ENCODE measurements at places on chromosomes 2 and 18. TPM values are rescaled to one million over a fixed set of nuclear protein-coding genes. Genes with fewer than 3 reads are reported as not detected.

- no peak for DNase-seq
Measured at GRCh38 chr2:170971071-170971470, 42.0 kb downstream of the GORASP2 start.

DNA sequence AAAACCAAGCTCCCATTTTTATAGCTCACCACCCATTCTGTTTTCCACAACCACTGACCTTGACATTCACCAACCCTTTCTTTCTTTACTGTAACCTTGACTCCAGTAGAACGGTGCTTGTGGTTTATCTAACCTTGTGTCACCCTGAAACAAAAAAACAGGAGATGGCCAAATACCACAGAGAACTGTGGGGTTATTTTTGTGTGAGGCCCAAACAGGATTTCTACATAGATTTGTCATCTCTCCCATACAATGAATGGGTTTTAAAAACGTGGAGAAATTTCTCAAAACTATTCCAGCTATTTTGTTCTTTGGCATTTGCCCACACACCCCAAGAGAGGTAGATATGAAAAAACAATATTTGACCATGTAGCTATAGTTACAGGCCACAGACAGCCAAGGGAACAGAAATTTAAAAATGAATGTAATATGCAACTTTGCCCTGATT, 231.3 kb upstream of the TANK start:
- DNase-seq = no peak

Gene ABHD1
- 0.20 TPM for total RNA-seq

DNA sequence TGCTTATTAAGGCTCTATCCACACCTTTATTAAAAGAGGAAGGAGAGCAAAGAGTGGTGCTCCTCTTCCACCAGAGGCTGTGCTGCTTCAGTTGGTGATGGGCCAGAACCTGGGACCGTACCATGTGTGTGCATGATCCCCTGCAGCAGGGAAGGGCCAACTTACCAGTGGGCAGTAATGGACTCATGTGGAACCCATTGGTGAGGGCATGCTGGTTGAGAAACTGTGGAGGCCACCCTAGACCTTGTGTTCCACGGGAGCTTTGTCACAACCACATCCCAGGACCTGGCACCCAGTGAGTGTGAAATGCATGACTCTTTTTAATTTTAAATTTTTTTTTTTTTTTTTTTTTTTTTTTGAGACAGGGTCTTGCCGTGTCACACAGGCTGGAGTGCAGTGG, 5.4 kb downstream of the UBE2F start:
- DNase-seq = no peak

- no peak for DNase-seq
Measured at GRCh38 chr18:35658112-35658511, 76.6 kb downstream of the GALNT1 start.

Gene PDE1A
- not detected for total RNA-seq

GRCh38 chr18:9401176-9401575, 66.6 kb downstream of the TWSG1 start:
- no peak for DNase-seq

Gene NEB
- total RNA-seq = 1.2 TPM

DNA sequence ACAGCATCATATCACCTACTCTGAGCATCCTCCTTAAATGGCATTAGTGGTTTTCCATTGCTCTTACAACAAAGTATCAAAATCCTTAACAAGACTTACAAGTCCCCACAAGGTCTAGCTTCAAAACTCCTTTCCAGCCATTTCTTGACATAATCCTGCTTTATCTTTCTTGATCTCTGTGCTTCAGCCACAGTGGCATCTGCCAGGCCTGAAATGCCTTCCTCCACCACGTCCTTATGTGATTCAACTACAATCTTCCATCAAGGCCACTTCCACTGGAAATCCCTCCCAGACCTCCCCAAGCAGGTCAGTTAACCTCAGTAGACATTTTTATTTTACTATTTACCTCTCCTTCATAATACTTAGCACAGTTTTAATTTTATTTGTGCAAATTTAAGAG, 83.8 kb upstream of the CCDC150 start:
- no peak for DNase-seq

GRCh38 chr18:38307914-38308313, 742.3 kb upstream of the CELF4 start:
- no peak for DNase-seq

- no peak for DNase-seq
Measured at GRCh38 chr2:112582314-112582746, 2.1 kb upstream of the CHCHD5 start.

DNA sequence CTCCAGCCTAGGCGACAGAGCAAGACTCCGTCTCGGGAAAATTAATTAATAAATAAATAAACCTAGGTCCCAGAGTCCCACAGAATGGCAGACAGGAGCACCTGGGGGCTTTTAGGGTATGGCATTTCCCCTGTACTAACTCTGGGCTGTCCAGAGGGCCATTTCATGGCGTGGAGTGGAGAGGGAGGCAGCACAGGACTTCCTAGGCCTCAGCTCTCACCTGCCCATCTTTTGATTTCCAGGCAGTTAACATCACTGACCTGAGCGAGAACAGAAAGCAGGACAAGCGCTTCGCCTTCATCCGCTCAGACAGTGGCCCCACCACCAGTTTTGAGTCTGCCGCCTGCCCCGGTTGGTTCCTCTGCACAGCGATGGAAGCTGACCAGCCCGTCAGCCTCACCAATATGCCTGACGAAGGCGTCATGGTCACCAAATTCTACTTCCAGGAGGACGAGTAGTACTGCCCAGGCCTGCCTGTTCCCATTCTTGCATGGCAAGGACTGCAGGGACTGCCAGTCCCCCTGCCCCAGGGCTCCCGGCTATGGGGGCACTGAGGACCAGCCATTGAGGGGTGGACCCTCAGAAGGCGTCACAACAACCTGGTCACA, 5.1 kb downstream of the IL1RN start:
- DNase-seq = no peak

All from activated B cell treated with CpG ODN at 0.5 μM for 24 hours (primary cell).